Stimulated activated naive CD4-positive, alpha-beta T cell (primary cell): ENCODE measurements at places on chromosomes 16 and 17.
A peak's percentile ranks its signal among the peaks of the same experiment; 100 is the strongest.

GRCh38 chr16:30437511-30438046, 7.7 kb upstream of the DCTPP1 start:
- DNase-seq = no peak

GRCh38 chr17:80101946-80102663, 724 bp downstream of the GAA start:
- DNase-seq = no peak

GRCh38 chr17:9205520-9206409, 184.5 kb downstream of the NTN1 start:
- DNase-seq = no peak

- DNase-seq = peak; percentile 77
These were observed 5.0 kb downstream of the CORO6 start for GRCh38 chr17:29617481-29618271.

DNA sequence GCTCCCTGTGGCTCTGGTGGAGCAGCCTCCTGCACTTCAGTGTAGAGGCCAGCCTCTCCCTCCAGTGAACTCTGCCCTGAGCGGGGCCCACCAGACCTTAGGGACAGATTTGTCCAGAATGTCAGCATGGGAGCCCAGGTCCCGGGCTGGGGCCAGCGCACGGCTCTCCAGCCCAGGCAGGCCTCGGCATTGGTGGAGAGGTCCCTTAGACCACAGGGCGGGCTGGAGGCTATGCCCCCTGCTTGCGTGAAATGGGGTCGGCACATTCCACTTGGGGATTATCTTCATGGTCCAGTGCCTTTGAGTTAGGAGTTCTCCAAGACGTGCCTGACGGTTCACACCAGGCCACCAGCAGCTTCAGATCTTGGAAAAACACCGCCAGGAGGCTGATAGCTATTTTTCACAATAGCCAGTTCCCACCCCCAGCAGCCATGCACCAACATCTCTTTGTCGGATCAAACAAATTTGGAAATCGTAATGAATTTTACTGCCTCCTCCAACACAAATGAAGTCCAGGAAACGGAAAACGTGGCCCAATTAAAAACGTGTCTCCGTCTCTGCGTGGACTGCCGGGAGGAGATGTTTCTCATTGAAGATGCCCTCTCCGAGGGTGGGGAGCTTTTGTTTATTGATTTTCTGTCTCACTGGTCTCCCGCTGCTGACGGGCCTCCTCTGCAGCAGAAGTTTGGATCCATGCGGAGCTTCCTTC, 110.0 kb upstream of the CIBAR2 start:
- DNase-seq = no peak

GRCh38 chr17:72244494-72244893, 123.7 kb downstream of the SOX9 start:
- no peak for DNase-seq

DNA sequence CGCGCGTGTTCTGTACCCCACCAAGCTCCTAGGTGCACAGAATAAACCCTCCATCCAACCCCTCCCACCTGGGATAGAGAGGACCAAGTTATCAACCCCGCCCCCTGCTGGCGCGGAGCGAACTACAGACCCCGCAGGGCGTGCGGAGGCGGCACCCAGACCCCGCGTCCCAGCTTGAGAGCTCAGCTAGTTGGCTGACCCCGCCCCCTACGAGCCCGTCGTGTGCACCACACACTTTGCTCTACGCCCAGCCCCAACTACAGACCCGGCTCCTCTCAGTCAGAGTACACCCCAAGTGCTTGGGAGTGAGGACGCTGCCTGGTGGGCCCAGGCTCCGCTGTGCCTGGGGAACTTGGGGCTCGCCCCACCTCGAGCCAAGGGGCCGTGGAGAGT, 1.5 kb downstream of the GRIN2A start:
- DNase-seq = no peak

- no peak for DNase-seq
These were observed at the start of gene C16orf82 for GRCh38 chr16:27066668-27067537. TSS of gene C16orf82 (plus strand) at chr16:27066927.

DNA sequence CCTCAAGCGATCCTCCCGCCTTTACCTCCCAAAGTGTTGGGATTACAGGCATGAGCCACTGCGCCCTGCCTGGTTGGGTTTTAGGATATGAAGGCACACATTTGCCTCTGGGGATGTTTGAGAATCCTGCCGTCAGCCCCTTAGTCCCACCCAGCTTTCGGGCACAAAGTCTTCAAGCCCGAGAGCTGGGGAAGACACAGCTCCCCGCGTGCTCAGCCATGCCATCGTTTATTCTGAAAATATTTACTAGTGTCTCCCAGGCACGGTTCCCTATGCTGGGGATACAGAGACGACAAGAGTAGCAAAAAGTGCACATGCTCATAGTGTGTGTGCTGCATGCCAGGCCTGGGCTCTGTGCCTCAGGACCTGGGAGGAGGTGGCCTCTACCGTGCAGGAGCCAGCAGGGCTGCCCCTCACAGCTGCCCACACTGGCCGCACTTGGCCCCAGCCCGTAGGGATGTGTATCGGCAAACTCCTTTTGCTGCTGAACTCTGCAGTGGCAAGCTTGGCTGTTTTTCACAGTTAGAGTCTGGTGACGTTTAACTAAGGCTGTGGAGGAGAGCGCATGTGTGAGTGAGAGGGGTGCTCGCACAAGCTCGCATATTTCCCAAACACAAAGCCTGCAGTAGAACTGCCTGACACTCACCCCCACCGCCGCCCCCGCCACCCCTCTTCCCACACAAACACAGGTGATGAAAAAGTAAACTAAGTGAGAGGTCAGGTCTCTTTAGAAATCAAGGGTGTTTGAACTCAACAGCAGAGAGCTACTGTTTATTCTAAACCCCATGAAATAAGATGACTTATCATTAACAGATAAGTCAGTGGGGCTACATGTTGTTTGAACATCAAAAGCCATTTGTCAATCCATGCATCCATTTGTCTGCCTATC, 266.4 kb downstream of the MRTFB start:
- no peak for DNase-seq

DNA sequence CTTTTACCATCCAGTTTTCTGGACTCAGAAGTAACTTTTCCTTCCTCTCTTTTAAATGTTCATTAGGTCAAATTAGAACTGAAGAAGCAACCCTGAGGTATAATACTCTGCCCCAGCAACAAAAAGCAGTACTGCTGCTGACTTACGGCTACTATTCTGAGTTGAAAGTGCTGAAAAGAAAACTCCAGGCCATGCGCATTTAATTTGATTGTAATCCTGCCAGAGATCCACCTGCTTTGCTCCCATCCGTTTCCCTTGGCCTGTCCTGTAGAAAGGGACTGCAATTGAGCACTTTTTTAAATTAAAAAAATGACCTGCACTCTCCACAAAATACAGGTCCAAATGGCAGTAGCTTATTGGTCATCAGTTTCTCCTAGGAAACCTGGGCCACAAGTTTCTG, 61.6 kb downstream of the PITPNC1 start:
- DNase-seq = no peak

- no peak for DNase-seq
These were observed 97.2 kb downstream of the NOG start for GRCh38 chr17:56690441-56691291.

GRCh38 chr16:21713549-21714368, 50.0 kb downstream of the OTOA start:
- no peak for DNase-seq
